ENCODE measurements at places on chromosomes 3 and 15. TPM values are rescaled to one million over a fixed set of nuclear protein-coding genes. Genes with fewer than 3 reads are reported as not detected.

Gene GDPGP1
- total RNA-seq, result 8.3 TPM

Gene DNAH12
- total RNA-seq, result under 0.01 TPM

Gene RLBP1
- not detected for total RNA-seq

Gene LIPC
- total RNA-seq, result 1.5 TPM

Gene GNAT1
- total RNA-seq, result not detected

Gene NANOGP8
- not detected for total RNA-seq

Gene FOXB1
- not detected for total RNA-seq

Gene GOLGA6D
- not detected for total RNA-seq

Gene PLA2G4E
- not detected for total RNA-seq

Gene PRRT3
- total RNA-seq, result 2.5 TPM

Gene CAV3
- total RNA-seq, result not detected

Gene CCDC80
- 378 TPM for total RNA-seq

Gene CHST13
- not detected for total RNA-seq

Gene GOLGA6L7
- not detected for total RNA-seq

Gene SHC4
- total RNA-seq, result 1.1 TPM

Gene CRYGS
- total RNA-seq, result 1.1 TPM

Gene CADPS
- 0.40 TPM for total RNA-seq

Gene GOLGA6B
- total RNA-seq, result not detected

Gene MITF
- total RNA-seq, result 5.4 TPM

Gene AGTR1
- total RNA-seq, result 0.40 TPM

Gene CHRNA7
- 5.3 TPM for total RNA-seq

Gene ZDHHC19
- total RNA-seq, result not detected

Gene TFRC
- total RNA-seq, result 85.3 TPM

Gene WDR93
- 0.06 TPM for total RNA-seq

Gene NR2E3
- total RNA-seq, result 0.06 TPM

Gene PAQR9
- 0.25 TPM for total RNA-seq

Gene FAM3D
- 0.19 TPM for total RNA-seq

Gene NUDT16
- 14.3 TPM for total RNA-seq

Gene ARPP21
- total RNA-seq, result 2.1 TPM

Gene STRIT1
- total RNA-seq, result not detected

Gene ACP3
- total RNA-seq, result not detected

Gene PLSCR5
- not detected for total RNA-seq
